ENCODE measurements at places on chromosomes 2 and 18. TPM values are rescaled to one million over a fixed set of nuclear protein-coding genes. Genes with fewer than 3 reads are reported as not detected.

Gene SMIM21
- total RNA-seq, result not detected

Gene TUBA3E
- not detected for total RNA-seq

Gene IGFBP5
- not detected for total RNA-seq

DNA sequence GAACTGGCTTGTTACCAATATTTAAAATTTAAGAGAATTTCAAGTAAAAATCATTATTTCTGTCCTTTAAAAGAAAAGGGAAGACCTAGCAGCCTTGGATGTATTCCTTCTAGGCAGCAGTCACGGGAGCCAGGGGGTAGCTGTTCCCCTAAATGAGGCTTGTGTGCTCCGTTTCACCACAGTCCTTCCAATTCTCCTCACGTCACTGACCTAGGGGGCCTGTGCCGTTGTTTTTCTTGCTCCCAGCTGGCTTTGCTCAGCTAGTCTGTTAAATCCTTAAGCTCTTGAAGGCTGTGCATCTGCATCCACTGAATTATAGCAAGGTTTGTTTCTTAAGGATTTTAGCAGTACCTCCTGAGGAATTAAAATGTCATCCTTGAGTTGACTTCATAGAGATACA, 9.9 kb downstream of the KLHL23 start:
- no peak for DNase-seq

- DNase-seq, result no peak
Measured at GRCh38 chr2:218266316-218266979, 3.5 kb downstream of the AAMP start.

- DNase-seq, result no peak
Measured at GRCh38 chr2:216070195-216070594, 11.4 kb downstream of the PECR start.

Data from activated naive CD8-positive, alpha-beta T cell treated with anti-CD3 and anti-CD28 coated beads for 36 hours (primary cell).